ENCODE measurements at places on chromosomes 6 and 20.
A peak's percentile ranks its signal among the peaks of the same experiment; 100 is the strongest.

- no peak for DNase-seq
Measured at GRCh38 chr6:117495869-117496268, 13.4 kb downstream of the DCBLD1 start.

DNA sequence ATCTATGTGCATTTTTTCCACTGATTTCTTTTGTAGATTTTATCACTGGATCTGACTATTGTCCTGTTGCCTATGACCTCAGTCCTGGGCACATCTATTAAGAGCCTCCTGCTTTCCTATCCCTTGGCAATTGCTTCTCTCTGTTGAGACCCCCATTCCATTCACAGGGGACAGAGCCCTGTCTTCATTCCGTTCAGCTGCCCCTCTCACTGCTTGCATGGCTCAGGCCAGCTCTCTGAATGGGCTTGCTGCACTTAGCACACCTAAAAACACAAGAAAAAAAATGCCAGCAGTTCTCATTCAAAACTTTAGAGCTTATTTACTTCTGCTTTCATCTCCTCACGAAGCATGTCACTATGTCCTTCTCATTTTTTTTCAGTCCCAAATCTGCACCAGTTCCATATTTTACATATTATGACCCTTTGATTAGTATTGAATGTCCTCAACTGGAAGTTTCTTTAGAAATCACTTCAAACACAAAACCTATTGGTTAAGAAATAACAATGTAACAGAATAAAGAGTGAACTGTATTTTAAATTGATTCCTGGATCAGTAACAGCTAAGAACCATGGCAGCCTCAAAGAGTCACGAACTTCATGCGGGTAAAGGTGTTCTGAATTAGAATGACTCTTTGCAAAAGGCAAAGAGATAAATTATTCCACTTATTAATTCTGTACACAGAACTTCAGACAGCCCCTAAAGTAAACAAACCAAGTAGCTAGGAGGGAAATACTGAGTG is 616.5 kb downstream of the C6orf118 start:
- no peak for DNase-seq

DNA sequence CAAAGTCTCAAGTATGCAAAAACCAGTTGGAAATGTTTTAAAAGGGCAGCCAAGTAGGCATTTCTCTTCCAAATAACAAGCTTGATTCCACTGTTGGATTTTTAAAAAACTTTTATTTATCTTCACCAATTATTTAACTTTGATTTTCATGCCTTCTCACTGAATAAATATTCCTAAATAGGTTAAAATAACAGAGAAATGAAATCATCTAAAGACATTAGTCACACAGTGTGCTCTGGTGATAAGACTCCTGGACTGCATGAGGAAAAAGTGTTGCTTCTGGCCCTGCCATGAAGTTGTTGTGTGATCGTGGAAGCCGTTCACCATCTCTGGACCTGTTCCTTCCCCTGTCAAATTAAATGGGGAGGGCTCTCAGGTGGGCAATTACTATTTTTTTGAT is 33.8 kb upstream of the IGF2R start:
- no peak for DNase-seq

- DNase-seq: peak; percentile 9
Measured at GRCh38 chr20:50625986-50626677, 65.2 kb downstream of the RIPOR3 start.

- DNase-seq: no peak
Measured at GRCh38 chr6:168083514-168083885, 4.5 kb upstream of the FRMD1 start.

- no peak for DNase-seq
Measured at GRCh38 chr6:117603821-117604220, 1.5 kb upstream of the GOPC start.

GRCh38 chr20:59422872-59423544 is 122.6 kb downstream of the EDN3 start:
- no peak for DNase-seq

DNA sequence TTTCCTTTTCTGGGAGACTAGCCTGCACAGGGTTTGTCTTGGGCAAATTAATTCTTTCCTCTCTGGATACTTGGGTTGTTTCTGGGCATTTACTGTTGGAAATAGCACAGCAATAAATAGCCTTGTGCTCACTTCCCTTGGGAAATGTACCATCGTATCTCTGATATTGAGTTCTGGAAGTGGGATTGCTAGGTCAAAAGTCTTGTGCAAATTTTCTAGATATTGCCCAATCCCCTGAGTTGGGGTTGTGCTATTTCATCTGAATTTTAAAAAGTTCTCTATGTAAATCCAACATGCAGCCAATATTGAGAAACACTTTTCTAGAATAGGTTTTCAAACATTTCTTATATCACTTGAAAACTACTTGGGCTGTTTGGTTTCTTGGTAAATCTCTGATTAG is 64.0 kb upstream of the ELOVL5 start:
- DNase-seq: no peak

DNA sequence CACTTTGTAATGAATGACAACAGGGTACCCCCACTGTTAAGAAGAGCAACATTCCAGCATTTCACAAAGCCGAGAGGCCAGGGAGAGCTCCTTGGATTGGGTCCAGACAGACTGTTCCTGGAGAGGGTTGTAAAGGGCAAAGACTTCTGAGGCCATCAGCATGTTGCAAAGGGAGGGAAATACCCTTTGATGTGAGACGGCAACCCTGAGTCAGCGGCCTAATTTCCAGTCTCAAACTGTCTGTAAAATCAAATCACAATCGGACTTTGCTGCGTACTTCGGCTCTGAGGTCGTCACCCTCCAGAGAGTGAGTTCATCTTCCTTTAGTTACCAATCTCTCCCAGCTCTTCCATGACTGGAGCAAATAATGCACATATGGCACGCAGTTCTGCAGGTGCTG is 101.0 kb upstream of the DTNBP1 start:
- no peak for DNase-seq

DNA sequence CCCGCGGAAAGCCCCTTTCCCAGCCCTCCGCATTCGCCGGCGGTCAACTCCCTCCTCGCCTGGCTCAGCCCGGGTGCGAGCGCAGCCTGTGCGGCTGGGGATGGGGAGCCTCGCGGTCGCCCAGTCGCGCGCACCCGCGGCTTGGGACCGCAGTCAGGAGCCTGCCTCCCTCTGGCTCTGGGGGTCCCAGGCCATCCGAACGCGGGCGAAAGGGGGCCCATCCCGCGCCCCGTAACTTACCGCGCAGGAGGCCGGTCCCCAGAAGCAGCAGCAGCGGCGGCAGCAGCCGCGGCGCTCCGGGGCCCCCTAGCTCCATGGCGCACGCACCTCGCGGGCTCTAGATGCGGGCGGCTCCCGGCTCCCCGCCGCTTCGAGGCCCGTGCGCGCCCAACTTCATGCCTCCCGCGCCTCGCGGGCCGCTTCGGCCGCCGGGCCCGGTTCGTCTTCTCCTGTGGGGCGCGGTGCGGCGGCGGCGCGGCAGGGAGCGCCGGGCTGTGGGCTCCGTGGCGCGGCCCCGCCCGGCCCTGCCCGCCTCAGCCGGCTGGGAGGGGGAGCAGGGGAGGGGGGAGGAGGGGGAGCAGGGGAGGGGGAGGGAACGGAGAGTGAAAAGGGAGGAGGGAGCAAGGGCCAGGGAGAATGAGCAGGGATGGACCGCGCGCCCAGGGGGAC is at the start of gene CHRNA4:
Gene CHRNA4 (minus strand): TSS at position 500 of the 669 bp plus-strand sequence. CDS start 184 bp downstream, at position 316.
- no peak for DNase-seq

GRCh38 chr6:122696853-122697252 is 82.7 kb upstream of the FABP7 start:
- no peak for DNase-seq

DNA sequence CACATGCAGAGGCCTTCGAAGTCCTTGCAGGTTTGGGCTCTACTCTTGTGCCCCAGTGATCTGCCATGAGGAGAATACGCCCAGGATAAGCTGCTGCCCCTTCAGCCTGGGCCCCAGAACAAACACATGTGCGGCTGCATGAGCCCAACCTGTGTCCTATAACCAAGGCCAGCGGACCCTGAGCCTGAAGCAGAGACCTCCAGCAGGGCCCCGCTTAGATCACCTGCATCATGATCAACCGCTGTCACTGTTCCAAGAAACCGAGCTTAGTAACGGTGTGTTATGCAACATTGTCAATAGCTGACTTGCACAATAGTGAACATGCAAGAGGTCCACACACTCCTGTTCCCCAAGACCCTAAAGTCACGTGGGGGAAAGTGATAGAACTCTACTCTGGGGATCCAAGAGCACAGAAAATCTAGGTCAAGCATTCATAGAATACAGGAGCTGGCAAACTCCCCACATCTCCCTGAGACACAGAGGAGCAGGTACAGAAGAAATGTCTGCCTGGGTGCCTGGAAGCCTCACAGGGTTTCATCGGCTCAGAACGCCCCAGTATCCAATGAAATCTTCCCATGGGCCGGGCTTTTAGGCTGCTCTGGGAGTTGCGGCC is 136.2 kb downstream of the BMP7 start:
- no peak for DNase-seq

GRCh38 chr20:22797103-22797502 is 212.7 kb upstream of the FOXA2 start:
- DNase-seq: no peak

DNA sequence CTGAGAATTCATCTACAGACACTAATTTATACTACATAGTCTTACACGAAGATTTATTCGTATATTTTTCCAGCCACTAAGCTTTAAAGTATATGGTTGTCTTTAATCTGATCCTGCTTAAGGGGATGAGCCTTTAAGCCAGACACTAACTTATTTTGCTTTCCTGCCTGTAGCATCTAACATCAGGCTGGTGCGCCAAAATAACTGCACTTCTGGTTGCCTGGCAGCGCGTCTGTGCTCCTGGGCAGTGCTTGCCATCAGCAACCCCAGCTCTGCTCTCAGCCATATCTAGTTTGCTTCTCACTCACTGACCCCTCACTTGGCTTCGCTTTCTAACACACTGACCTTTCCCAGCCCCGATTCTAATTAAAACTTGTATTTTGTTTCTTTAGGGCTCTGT is 21.8 kb downstream of the HMGCLL1 start:
- DNase-seq: no peak

- no peak for DNase-seq
Measured at GRCh38 chr20:35088231-35089145, 4.1 kb downstream of the TRPC4AP start.

GRCh38 chr20:59177266-59178250 is 13.9 kb downstream of the ZNF831 start:
- DNase-seq: peak; percentile 68

DNA sequence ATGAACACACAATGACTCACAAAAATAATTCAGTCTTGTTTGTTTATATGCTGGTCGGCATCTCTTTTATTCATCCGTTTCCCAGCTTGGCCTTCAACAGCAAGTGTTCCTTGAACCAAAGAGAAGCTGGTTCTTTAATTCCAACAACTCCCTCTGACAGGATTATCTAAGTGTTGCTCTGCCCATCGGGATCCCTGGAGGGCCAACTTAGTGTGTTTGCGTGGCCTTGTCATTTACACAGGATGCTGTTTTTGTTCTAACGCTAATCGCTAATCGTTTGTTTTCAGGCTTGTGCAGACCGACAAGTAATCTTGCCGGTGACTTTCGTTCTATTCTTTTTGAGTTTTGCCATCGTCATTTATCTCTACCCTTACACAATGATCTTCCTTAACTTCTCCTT is 267.4 kb upstream of the EXOC2 start:
- no peak for DNase-seq

DNA sequence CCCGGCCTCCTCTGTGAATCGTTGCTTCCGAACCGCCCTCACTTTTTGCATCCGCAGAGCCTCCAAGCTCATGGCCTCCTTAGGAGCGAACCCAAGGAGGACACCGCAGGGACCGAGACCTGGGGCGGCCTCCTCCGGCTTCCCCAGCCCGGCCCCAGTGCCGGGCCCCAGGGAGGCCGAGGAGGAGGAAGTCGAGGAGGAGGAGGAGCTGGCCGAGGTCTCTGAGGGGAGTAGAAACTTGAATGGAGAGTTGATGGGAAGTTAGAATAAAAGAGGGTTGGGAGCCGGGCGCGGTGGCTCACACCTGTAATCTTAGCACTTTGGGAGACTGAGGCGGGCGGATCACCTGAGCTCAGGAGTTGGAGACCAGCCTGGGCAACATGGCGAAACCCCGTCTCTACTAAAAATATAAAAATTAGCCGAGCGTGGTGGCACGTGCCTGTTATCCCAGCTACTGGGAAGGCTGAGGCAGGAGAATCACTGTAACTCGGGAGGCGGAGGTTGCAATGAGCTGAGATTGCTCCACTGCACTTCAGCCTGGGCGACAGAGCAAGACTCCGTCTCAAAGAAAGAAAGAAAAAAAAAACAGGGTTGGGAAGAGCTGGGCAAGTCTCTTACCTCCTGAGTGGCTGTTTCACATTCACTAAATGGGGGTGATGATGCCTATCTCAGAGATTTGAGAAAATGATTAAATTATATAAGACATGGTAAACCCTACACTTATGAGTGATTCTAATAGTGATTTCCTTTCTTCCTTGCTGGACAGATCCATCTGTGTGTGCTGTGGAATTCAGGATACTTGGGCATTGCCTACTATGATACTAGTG is 805 bp downstream of the MSH5 start:
- DNase-seq: peak; percentile 25

- no peak for DNase-seq
Measured at GRCh38 chr6:120871416-120872261, 462.6 kb downstream of the TBC1D32 start.

- DNase-seq: peak; percentile 18
Measured at GRCh38 chr6:100161782-100162365, 167.9 kb upstream of the MCHR2 start.

GRCh38 chr20:62056975-62057374 is 8.7 kb downstream of the TAF4 start:
- no peak for DNase-seq
